Osteocyte (in vitro differentiated cells): ENCODE measurements at places on chromosomes 2 and 18. TPM values are rescaled to one million over a fixed set of nuclear protein-coding genes. Genes with fewer than 3 reads are reported as not detected.

- DNase-seq: no peak
- H3K4me3 ChIP-seq: no peak overlapping the region
- no peaks in the 10 kb centered on the region for H3K27me3 ChIP-seq
- H3K36me3 ChIP-seq: no peaks in the 10 kb centered on the region
Measured at GRCh38 chr2:64274399-64275173, 130.4 kb upstream of the PELI1 start.

TBC1D8 gene
- total RNA-seq: 15.2 and 16.3 TPM in 2 replicates

CHAC2 gene
- total RNA-seq: 1.5 and 2.2 TPM in 2 replicates

DNA sequence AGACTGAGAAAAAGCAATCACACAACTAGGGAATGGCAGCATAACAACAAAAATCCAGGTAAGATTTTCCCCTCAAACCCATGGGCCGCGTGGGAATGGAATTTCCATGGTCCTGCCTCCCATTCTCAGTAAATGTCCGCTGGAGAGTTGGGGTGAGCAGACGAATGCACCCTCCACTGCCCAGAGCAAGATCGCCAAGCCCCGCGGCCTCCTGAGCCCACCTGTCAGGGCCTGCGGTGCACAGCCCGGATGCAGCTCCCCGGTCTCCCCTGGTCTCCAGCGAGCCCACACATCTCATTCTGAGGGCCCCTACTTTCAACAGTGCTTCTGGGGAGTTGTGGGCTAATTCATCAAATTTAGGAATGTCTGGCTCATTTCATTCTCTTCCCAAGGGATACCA lies 327.4 kb upstream of the HS6ST1 start:
- H3K4me3 ChIP-seq: no peak overlapping the region
- H3K27me3 ChIP-seq: no peaks in the 10 kb centered on the region

GRP gene
- not detected in 2 replicates for total RNA-seq

CCDC150 gene
- total RNA-seq: 6.1 and 7.1 TPM in 2 replicates

GRCh38 chr2:164852086-164852485 lies 10.5 kb upstream of the COBLL1 start:
- no peaks in the 10 kb centered on the region for H3K36me3 ChIP-seq
- H3K4me1 ChIP-seq: no peaks in the 10 kb centered on the region
- peaks cover 16% of the 10 kb centered on the region for H3K27me3 ChIP-seq
- no peak overlapping the region for H3K27ac ChIP-seq
- no peak overlapping the region for H3K4me3 ChIP-seq
- DNase-seq: no peak

GRCh38 chr18:59718108-59718463 lies 20.9 kb upstream of the CCBE1 start:
- H3K4me1 ChIP-seq: peaks cover 63% of the 10 kb centered on the region
- DNase-seq: no peak
- H3K27me3 ChIP-seq: no peaks in the 10 kb centered on the region
- H3K27ac ChIP-seq: peak overlapping the region; percentile 79

DYTN gene
- total RNA-seq: not detected in 2 replicates

ITPRIPL1 gene
- 0.50 and 0.86 TPM in 2 replicates for total RNA-seq

- no peak for DNase-seq
- peaks cover 14% of the 10 kb centered on the region for H3K4me1 ChIP-seq
- H3K27me3 ChIP-seq: no peaks in the 10 kb centered on the region
Measured at GRCh38 chr2:239279508-239280295, 121.1 kb downstream of the HDAC4 start.

- DNase-seq: no peak
- no peaks in the 10 kb centered on the region for H3K36me3 ChIP-seq
- peak overlapping the region; percentile 86 for H3K27ac ChIP-seq
- H3K4me1 ChIP-seq: peaks cover 75% of the 10 kb centered on the region
Measured at GRCh38 chr2:152504618-152505017, 169.6 kb downstream of the FMNL2 start.

HAAO gene
- total RNA-seq: 0.73 and 1.1 TPM in 2 replicates

- no peaks in the 10 kb centered on the region for H3K36me3 ChIP-seq
- H3K4me3 ChIP-seq: no peak overlapping the region
- DNase-seq: no peak
- H3K27me3 ChIP-seq: no peaks in the 10 kb centered on the region
Measured at GRCh38 chr2:179664972-179665812, 196.2 kb downstream of the ZNF385B start.

DNA sequence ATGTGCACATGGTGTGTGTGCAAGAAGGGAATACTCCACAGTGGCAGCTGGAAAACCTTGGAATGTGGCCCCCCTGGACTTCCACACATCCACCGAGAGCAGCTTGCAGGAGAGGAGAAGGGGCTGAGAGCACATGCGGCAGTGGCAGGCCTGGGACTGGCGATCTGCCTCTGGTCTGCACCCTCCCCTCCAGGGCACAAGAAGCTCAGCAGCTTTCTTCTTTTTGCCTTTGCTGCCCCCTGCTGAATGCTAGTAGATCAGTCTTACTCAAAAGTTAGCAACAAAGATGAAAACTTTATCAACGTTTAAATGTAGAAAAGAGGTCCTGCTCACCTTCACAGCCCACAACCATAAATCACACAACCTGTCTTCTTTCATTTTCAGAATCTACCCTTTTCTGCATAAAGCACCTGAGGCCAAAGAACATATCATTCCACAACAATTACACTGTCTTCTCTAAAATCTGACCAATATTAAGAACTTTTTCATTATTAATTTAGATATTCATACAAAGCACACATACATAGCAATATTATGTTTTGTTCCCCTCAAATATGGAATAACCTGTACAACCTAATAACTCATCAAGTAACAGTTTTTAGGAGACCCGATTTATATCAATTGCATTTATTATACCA lies 34.6 kb downstream of the TGFBRAP1 start:
- H3K27ac ChIP-seq: peak overlapping the region; percentile 12
- peaks cover 29% of the 10 kb centered on the region for H3K36me3 ChIP-seq
- no peaks in the 10 kb centered on the region for H3K27me3 ChIP-seq
- H3K4me1 ChIP-seq: peaks cover 46% of the 10 kb centered on the region
- no peak for DNase-seq

- H3K27ac ChIP-seq: no peak overlapping the region
- DNase-seq: no peak
- no peaks in the 10 kb centered on the region for H3K36me3 ChIP-seq
- H3K4me3 ChIP-seq: no peak overlapping the region
- no peaks in the 10 kb centered on the region for H3K27me3 ChIP-seq
Measured at GRCh38 chr2:197284956-197285355, 25.6 kb downstream of the ANKRD44 start.

MOCOS gene
- 5.2 and 5.5 TPM in 2 replicates for total RNA-seq

DNA sequence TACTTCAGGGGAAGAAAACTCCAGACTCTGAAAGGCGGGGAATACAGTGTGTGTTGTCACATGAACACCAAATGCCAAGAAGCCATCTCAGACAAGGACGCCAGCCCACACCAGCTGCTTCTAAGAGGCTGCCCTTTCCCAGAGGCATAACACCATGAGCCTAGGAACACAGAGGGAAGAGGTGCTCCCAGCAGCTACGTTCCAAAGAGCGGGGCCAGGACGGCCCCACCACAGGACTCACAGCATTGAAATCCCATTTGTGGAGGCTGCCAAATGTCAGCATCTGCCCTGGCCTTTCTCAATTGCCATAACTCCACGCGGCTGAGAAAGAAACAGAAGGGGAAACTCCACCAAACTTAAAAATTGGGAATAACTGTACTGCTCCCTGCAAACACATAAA lies 20.1 kb upstream of the ID2 start:
- peaks cover 13% of the 10 kb centered on the region for H3K4me1 ChIP-seq
- H3K27ac ChIP-seq: no peak overlapping the region
- H3K4me3 ChIP-seq: no peak overlapping the region
- H3K36me3 ChIP-seq: no peaks in the 10 kb centered on the region

DNA sequence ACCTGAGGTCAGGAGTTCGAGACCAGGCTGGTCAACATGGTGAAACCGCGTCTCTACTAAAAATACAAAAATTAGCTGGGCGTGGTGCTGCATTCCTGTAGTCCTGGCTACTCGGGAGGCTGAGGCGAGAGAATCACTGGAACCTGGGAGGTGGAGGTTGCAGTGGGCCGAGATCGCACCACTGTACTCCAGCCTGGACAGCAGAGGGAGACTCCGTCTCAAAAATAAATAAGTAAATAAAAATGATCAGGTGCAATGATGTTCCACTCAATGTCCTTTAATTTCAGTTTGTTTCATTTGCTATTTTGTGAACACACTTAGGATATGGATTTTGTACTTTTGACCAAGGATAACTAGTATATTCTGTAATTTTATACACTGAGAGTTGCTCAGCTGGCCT lies 9.3 kb downstream of the HADHA start:
- H3K4me3 ChIP-seq: no peak overlapping the region
- H3K36me3 ChIP-seq: peaks cover 26% of the 10 kb centered on the region
- no peaks in the 10 kb centered on the region for H3K27me3 ChIP-seq
- DNase-seq: no peak
- no peak overlapping the region for H3K27ac ChIP-seq

DNA sequence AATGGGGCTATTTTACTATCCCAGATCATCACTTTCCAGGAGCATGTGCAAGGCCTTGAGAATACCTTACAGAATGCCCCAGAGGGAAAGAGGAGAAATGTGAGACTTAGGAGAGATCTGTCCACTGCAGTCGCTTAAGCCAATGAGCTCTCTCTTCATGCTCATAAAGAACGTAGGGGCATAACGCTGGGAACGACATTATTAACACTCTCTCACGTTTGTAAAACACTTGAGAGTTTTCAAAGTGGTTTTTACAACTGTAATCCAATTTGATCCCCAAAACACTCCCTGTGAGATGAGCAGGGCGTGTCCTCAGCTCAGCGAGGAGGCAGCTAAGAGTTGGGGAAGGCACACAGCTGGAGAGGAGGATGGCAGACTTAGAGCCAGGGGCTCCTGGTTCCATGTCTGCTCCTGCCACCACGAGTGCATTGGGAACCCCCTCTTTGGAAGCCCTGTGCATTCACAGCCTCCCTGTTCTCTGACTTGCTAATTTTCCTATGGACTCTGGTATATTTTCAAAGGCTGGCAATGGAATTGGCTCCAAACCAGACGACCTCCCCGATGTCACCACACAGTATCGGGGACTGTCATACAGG lies 97.4 kb downstream of the PLB1 start:
- no peak overlapping the region for H3K4me3 ChIP-seq
- peaks cover 2% of the 10 kb centered on the region for H3K36me3 ChIP-seq
- H3K27me3 ChIP-seq: no peaks in the 10 kb centered on the region
- peaks cover 23% of the 10 kb centered on the region for H3K4me1 ChIP-seq

MSH6 gene
- total RNA-seq: 55.8 and 62.4 TPM in 2 replicates

TNP1 gene
- not detected in 2 replicates for total RNA-seq

ASB18 gene
- total RNA-seq: not detected in 2 replicates

- DNase-seq: peak; percentile 92
- no peak overlapping the region for H3K4me3 ChIP-seq
- no peaks in the 10 kb centered on the region for H3K4me1 ChIP-seq
- peaks cover 42% of the 10 kb centered on the region for H3K27me3 ChIP-seq
Measured at GRCh38 chr2:176454893-176455815, 185.9 kb downstream of the MTX2 start.

DNA sequence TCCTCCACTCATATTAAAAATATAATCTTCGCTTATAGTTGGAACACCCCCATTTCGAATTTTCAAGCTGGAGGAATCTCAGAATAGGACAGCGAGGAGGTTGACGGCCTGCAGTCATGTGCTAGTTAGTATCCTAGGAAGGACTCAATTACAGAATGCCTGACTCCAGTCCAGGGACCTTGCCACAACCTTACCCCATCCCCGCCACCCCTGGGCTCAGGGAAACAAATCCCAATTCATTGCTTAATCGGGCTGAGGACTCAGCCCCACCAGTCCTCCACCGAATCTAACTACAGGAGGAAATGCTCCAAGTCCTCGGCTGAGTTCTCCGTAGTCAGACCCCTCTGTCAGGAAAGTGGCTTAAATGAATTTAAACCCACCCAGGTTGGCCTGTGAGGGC lies 31.7 kb upstream of the ZBTB7C start:
- peaks cover 23% of the 10 kb centered on the region for H3K4me1 ChIP-seq
- no peak overlapping the region for H3K4me3 ChIP-seq
- DNase-seq: no peak
- no peaks in the 10 kb centered on the region for H3K36me3 ChIP-seq

GRCh38 chr2:208112969-208113368 lies 11.4 kb downstream of the CRYGD start:
- H3K36me3 ChIP-seq: no peaks in the 10 kb centered on the region
- peaks cover 26% of the 10 kb centered on the region for H3K27me3 ChIP-seq
- DNase-seq: no peak
- H3K4me1 ChIP-seq: peaks cover 2% of the 10 kb centered on the region
- H3K27ac ChIP-seq: no peak overlapping the region

DHRS9 gene
- total RNA-seq: not detected in 2 replicates

GRCh38 chr2:216151313-216152025 lies 42.3 kb downstream of the XRCC5 start:
- no peaks in the 10 kb centered on the region for H3K27me3 ChIP-seq
- H3K36me3 ChIP-seq: peaks cover 63% of the 10 kb centered on the region
- DNase-seq: no peak
- no peaks in the 10 kb centered on the region for H3K4me1 ChIP-seq
- H3K27ac ChIP-seq: no peak overlapping the region
- H3K4me3 ChIP-seq: no peak overlapping the region

DNA sequence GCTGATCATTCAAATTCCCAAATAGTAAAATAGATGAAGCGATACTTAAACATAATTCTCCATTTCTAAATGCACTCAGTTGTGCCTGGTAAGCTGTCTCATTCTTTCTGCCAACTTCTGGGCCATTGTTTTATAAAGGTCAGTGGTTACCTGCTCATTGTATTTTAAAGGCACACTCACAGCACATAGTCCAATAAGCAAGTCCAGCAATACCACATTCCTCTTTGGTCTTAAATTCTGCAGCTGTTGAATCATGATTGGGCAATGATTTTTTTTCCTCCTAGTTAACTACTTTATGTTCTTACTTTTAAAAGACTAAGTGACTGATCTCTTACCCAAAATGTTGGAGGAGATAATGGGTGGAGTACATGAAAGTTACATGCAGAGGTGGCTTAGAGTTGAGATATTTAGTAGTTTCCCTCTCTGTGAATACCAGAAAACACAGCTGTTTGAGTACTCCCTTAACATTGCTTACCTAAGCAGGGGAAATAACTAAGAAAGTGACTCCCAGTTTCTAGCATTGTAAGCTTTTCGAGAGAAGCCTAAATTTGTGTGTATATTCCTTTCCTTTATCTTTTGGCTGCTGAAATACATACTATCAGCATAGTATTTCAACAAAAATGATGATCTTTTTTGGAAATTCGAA lies 220.7 kb downstream of the CAMKMT start:
- H3K4me1 ChIP-seq: peaks cover 8% of the 10 kb centered on the region
- H3K27ac ChIP-seq: no peak overlapping the region
- no peaks in the 10 kb centered on the region for H3K36me3 ChIP-seq
- no peak for DNase-seq
- H3K4me3 ChIP-seq: no peak overlapping the region
- H3K27me3 ChIP-seq: no peaks in the 10 kb centered on the region

- DNase-seq: no peak
- H3K36me3 ChIP-seq: peaks cover 41% of the 10 kb centered on the region
- H3K4me3 ChIP-seq: no peak overlapping the region
Measured at GRCh38 chr18:57555134-57555533, 31.4 kb downstream of the FECH start.

CD207 gene
- not detected in 2 replicates for total RNA-seq

DNA sequence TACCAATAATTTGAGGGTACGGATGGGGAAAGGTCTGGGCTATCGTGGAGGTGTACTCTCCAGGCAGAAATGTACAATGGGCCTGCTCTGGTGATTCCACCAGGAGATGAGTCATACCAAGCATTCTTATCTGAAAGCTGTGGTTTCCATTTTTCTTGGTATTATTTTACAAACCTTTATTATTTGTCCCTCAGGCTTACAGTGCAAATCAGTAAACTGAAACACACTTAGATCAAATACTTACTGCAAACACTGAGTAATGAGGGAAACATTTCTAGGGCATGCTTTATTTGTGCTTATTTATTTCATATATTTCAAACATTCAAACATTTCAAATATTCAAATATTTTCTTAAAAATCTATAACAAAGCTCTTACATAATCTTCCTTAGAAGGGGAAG lies 319.8 kb downstream of the RND3 start:
- no peaks in the 10 kb centered on the region for H3K36me3 ChIP-seq
- H3K4me3 ChIP-seq: no peak overlapping the region
- no peak for DNase-seq
- H3K27me3 ChIP-seq: no peaks in the 10 kb centered on the region
- H3K27ac ChIP-seq: peak overlapping the region; percentile 31
